ENCODE measurements at places on chromosomes 13 and 19.

GRCh38 chr19:1136201-1136600, 32.4 kb downstream of the GPX4 start:
- no peak for DNase-seq
- H3K4me3 ChIP-seq = no peak overlapping the region
- H3K27me3 ChIP-seq = no peaks in the 10 kb centered on the region
- H3K36me3 ChIP-seq = peaks cover 18% of the 10 kb centered on the region
- H3K4me1 ChIP-seq = peaks cover 3% of the 10 kb centered on the region
- no peak overlapping the region for H3K27ac ChIP-seq

- no peak overlapping the region for H3K4me3 ChIP-seq
- H3K4me1 ChIP-seq = no peaks in the 10 kb centered on the region
- H3K27me3 ChIP-seq = no peaks in the 10 kb centered on the region
- DNase-seq = no peak
Observed at GRCh38 chr13:48068952-48069351, 26.0 kb downstream of the MED4 start.

- no peak overlapping the region for H3K4me3 ChIP-seq
- H3K4me1 ChIP-seq = peaks cover 31% of the 10 kb centered on the region
- no peak overlapping the region for H3K27ac ChIP-seq
- DNase-seq = peak; percentile 36
Observed at GRCh38 chr19:35253316-35254286, 4.8 kb downstream of the LSR start.

GRCh38 chr13:51715613-51716012, 88.3 kb downstream of the DHRS12 start:
- no peaks in the 10 kb centered on the region for H3K36me3 ChIP-seq
- no peak overlapping the region for H3K4me3 ChIP-seq
- H3K4me1 ChIP-seq = no peaks in the 10 kb centered on the region
- H3K27me3 ChIP-seq = no peaks in the 10 kb centered on the region
- DNase-seq = no peak

- no peak overlapping the region for H3K27ac ChIP-seq
- DNase-seq = no peak
- peaks cover 10% of the 10 kb centered on the region for H3K4me1 ChIP-seq
- no peaks in the 10 kb centered on the region for H3K36me3 ChIP-seq
Observed at GRCh38 chr19:50457300-50457699, 19.0 kb upstream of the EMC10 start.

GRCh38 chr13:80550971-80551441, 210.1 kb upstream of the SPRY2 start:
- no peak overlapping the region for H3K27ac ChIP-seq
- H3K4me1 ChIP-seq = peaks cover 49% of the 10 kb centered on the region
- H3K4me3 ChIP-seq = no peak overlapping the region
- DNase-seq = no peak
- no peaks in the 10 kb centered on the region for H3K27me3 ChIP-seq

DNA sequence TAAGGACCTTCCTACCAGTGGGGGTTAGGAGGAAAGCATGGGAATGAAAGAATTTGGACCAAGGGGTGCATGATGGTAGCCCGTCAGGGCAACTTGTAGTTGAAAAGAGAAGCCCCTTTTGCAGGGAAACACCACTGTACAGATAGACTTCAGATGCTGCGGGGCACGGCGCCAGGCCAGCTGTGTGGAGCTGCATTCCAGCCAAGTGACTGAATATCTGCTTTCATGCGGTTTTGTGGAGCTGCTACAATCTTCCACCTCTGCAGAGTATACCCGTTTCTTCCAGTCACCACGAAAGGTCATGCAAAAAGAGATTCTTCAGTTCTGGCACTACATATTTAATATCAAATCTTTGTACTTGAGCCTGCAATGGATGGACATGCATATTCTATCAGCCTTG, 104.7 kb downstream of the RGCC start:
- H3K4me3 ChIP-seq = no peak overlapping the region
- no peak overlapping the region for H3K27ac ChIP-seq
- H3K36me3 ChIP-seq = no peaks in the 10 kb centered on the region

GRCh38 chr19:52248241-52248640, 21.1 kb upstream of the ZNF766 start:
- H3K27ac ChIP-seq = no peak overlapping the region
- no peak overlapping the region for H3K4me3 ChIP-seq
- no peaks in the 10 kb centered on the region for H3K4me1 ChIP-seq
- no peak for DNase-seq

DNA sequence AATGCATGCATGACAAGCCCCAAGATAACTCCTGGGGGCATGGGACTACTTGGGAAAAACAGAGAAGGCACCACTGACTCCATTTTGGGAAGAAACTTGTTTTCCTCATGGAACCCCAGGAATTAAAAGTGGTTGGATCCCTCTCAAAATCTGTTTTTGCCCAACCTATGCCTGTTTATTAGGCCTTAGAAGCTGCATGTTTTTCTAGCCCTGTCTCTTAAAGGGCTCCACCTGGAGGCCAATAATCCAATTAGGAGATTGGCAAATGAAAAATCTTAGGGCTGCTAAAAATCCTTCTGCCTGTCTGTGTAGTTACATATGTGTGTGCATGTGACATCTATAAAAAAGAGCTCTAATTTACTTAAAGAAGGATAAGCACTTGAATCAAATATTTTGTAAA, 26.9 kb downstream of the MED4 start:
- peaks cover 78% of the 10 kb centered on the region for H3K36me3 ChIP-seq
- no peak for DNase-seq
- H3K27me3 ChIP-seq = no peaks in the 10 kb centered on the region
- no peak overlapping the region for H3K27ac ChIP-seq

GRCh38 chr13:74046431-74046830, 87.8 kb downstream of the KLF12 start:
- H3K27ac ChIP-seq = no peak overlapping the region
- no peak overlapping the region for H3K4me3 ChIP-seq
- H3K27me3 ChIP-seq = no peaks in the 10 kb centered on the region
- peaks cover 39% of the 10 kb centered on the region for H3K4me1 ChIP-seq
- no peak for DNase-seq
- peaks cover 4% of the 10 kb centered on the region for H3K36me3 ChIP-seq

DNA sequence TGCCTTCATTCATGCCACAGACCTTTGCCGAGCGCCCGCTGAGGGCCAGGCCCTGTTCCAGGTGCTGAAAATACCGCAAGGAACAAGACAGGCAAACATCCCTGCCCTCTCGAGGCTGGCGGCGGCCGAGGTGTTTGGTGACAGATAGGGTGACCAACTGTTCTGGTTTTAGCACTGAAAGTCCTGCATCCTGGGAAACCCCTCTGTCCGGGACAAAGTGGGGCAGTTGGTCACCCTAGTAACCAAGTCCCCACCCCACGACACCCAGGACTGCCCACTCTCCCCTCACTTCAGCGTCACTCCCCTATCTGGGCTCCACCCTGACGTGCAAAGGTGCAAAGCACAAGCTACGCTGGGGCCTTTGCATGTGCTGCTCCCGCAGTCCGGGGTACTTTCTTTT, 17.3 kb downstream of the ZBTB7A start:
- no peak for DNase-seq
- H3K4me1 ChIP-seq = peaks cover 14% of the 10 kb centered on the region
- H3K36me3 ChIP-seq = peaks cover 21% of the 10 kb centered on the region
- H3K27ac ChIP-seq = no peak overlapping the region
- H3K27me3 ChIP-seq = no peaks in the 10 kb centered on the region

DNA sequence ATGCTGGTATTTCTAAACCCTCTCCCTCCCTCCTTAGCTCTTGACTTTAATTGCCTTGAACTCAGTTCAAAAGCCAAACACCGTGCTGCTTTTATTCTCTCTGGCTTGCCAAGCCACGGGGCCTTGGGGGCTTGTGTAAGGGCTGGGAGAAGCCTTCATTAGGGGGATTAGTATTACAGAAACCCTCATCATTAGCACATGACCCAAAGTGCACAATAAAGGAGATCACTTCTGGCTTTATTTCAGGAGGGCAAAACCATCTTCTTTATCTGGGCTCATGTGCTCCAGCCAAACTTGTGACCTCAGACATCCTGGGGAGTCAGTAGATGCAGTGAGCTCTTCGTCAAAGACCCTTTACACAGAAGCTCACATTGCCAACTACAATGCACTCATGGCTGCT, at the start of gene DCT:
Gene DCT, minus strand, starts transcription at position 67 of the 400 bp plus-strand sequence. CDS start 427 bp downstream, outside the sequence.
- no peaks in the 10 kb centered on the region for H3K36me3 ChIP-seq
- H3K27ac ChIP-seq = no peak within 1 kb of the TSS
- H3K27me3 ChIP-seq = no peaks in the 10 kb centered on the region
- DNase-seq = no peak

DNA sequence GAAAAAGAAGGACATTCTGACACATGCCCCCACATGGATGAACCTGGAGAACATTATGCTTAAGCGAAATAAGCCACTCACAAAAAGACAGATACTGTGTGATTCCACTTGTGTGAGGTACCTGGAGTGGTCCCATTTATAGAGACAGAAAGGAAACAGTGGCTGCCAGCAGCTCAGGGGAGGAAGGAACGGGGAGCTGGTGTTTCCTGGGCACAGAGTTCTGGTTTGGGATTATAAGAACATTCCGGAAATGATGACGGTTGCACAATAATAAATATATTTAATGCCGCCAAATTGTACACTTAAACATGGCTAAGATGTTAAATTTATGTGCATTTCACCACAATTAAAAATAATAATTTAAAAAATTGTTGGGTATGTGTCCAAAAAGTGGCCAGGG, 33.0 kb downstream of the SERP2 start:
- no peak overlapping the region for H3K4me3 ChIP-seq
- peaks cover 41% of the 10 kb centered on the region for H3K27me3 ChIP-seq
- DNase-seq = no peak
- H3K4me1 ChIP-seq = peaks cover 45% of the 10 kb centered on the region

Measured in mesothelial cell of epicardium (in vitro differentiated cells).